ENCODE measurements at places on chromosomes 6 and 20.
A peak's percentile ranks its signal among the peaks of the same experiment; 100 is the strongest.

DNA sequence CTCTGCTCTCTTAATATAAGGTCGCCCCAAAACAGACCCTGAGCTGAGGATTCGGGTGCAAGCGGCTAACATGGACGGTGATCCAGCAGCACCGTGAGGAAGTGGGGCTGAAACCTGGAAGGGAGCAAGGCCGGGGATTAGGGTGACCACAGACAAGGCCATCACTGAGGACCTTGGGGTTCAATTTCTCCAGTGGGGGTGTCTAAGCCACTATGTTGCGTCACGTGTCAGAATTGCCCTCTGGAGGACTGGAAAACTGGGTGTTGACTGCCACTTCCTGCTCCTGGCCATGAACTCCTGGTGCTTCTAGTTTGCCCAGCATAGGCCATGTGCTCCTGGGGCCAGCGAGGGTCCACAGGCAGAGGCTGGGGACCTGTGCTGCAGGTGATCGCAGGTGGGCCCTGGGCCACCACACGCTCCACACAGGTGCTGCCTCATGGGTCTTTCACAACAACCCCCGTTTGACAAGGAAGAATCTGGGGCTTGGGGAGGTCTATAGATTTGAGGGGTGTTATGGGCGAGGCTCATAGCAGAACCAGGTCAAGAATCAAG lies 101.9 kb downstream of the CDH26 start:
- DNase-seq: no peak

GRCh38 chr20:37911261-37911660 lies 8.3 kb downstream of the VSTM2L start:
- no peak for DNase-seq

DNA sequence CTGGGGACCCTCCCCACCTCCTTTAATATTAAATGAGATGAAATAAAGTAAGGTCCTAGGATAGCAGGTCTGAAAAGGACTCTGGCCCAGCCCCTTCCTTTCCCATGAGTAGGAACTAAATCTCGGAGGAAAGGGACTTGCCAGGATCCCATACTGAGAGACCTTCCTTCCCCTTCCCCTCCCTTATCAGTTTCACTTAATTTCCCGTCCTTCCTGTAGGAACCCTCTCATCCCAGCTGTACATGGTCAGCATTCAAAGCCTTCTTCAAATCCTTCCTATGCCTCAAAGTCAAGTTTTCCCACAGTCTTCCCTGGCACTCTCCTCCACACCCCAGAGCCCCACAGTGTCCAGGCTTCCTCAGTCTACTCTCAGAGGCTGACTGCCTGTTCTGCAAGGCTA lies 71.3 kb upstream of the MYL9 start:
- DNase-seq: no peak

GRCh38 chr6:169984181-169985120 lies 233.0 kb downstream of the ERMARD start:
- DNase-seq: no peak

DNA sequence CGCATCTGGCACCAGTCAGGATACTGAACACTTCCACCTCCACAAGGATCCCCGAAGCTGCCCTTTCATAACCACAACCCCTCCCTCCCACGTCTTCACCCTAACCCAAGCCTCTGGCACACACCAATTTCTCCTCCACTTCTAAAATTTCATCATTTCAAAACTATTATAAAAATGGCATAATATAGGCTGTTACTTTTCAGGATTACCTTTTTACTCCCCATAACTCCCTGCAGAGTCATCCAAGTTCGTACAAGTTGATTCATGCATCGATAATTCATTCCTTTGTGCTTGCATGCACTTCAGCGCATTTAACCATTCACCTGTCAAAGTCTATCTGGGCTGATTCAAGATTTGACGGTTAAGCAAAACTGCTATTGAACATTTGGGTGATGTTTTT lies 30.6 kb upstream of the LY86 start:
- peak; percentile 49 for DNase-seq

- no peak for DNase-seq
These were observed 288.3 kb downstream of the NRN1 start for GRCh38 chr6:5718231-5718947.

DNA sequence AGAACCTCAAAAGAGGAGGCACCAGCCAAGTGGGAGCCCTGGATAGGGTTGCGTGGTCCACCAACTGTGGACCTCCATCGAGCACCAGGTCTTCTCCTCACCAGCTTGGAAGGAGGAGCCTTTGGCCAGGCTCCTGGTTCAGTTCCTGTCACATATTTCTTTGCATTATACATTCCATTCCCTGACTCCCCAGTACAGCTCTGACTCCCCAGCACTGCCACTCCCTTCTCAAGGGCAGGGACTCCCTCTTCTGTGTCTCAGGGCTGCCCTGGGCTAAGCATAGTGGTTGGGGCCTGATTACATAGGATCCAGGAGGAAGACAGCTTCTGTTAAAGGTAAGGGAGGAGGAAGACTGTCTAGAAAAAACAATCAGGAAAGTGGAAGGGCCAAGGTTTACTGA lies 91.1 kb downstream of the MRPL14 start:
- DNase-seq: no peak

DNA sequence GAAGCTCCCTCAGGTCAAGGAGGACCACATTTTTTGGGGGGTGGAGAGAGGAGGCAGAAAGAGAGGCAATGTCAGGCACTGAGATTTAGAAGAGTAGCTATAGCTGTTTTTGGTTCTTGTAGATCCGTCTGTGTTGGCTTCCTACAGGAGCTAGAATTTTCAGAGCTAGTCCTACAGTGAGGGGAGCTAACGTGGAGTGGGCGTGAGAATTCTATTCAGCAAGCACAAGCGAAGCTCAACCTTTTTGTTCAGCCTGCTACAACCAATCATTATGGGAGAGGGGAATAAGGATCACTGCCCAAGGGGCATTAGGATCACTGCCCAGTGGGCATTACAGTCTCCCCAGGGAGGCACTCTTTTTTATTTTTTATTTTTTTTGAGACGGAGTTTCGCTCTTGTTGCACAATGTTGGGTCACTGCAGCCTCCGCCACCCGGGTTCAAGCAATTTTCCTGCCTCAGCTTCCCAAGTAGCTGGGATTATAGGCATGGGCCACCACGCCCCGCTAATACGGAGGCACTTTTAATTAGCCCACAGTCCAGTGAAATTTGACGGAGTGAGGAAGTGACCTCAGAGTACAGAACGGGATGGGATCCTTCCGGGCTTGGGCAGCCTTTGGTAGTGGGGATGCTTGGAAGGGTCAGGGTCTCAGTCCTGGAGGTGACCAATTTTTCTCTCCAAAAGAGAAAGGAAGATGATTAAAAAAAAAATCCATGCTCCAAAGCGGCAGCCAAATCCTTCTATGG lies 1.1 kb upstream of the PANK2 start:
- no peak for DNase-seq

DNA sequence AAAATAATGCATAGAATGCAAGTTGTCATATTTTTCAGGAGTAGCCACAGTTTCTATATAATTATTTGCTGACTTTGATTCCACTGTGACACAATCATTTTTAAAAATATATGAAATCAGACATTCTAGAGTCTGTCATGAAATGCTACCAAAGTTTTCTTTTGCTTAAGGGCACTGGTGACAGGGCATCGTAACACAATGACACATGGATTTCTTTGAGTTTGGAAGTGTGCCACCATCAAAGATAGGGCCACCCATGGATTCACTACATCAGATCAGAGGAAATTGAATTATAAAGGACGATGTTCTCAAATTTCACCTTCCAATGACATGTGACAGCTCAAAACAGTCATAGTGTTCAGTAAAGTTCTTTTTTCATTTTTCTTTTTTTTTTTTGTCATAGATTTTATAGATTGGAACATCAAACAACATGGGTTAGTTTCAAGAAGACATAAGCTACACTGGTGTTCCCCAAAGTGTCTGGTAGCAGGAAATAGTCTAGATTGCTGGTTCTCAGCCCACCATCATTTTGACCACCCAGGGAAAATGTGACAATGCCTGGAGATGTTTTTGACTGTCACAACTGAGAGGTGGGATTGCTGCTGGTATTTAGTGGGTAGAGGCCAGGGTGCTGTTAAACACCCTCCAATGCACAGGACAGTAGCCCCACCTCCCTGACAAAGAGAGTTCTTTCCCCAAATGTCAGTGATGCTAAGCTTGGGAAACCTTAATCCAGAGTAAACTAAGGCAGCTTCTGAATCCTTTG lies 123.8 kb upstream of the DOK5 start:
- peak; percentile 44 for DNase-seq

- DNase-seq: no peak
These were observed 71.7 kb upstream of the ZMYND8 start for GRCh38 chr20:47428164-47428563.

DNA sequence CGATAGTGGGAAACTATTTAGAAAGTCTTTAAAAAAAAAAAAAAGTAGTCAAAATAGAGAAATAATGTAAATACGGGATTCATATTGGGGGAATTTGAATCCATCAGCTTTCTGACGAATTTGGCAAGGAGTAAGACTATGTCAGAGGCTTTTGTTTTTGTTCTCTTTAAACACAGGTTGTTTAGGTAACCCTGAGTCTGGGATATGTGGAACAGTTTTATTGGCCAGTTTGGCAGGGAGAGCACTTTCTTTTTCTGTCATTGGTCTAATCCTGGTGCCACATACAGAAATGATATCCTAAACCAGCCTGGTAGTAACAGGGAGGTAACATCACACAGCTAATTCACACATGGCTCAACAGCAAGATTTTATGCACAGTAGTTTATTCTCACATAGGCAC lies 27.7 kb downstream of the HAO1 start:
- DNase-seq: no peak

DNA sequence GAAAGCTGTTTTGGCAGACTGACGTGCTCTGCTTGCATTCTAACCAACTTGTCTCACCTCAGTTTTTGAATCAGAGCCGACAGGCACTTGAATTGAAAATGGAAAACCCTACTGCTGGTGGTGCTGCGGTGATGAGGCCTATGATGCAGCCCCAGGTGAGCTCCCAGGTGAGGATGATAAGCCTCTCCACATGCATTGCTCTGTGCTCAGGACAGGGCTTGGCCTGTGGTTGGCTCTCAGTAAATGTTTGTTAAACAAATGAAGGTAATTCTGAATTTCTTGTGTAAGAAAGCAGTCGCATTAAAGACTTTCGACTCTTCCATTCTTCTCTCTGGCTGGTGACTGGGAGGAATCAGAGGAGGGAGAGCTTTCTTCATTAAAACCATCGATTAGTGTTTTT lies 136.3 kb downstream of the SULF2 start:
- no peak for DNase-seq

DNA sequence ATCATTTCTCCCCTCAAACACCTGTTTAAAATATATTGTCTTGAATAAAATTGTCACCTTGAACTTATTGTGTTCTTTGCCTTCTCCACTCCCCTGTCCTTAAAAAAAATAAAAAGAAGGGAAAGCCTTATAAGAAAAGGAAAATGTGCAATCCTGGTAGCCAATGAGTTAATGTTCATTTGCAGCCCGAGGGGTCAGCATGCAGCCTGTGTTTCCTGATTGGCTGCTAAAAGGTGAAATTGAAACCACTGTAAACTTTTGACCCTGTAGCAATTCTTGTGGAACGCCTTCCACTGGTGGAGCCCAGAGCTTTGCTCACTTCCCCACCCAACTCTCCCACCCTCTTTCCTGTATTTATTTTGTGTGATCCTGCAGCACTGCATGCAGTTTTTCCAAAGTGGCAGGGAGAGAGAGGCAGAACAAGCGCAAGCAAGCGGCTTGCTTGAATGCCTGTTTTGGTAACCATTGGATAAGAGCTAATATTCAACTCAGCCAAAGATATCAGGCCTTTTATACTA lies 74.9 kb downstream of the NCOA3 start:
- peak; percentile 71 for DNase-seq

DNA sequence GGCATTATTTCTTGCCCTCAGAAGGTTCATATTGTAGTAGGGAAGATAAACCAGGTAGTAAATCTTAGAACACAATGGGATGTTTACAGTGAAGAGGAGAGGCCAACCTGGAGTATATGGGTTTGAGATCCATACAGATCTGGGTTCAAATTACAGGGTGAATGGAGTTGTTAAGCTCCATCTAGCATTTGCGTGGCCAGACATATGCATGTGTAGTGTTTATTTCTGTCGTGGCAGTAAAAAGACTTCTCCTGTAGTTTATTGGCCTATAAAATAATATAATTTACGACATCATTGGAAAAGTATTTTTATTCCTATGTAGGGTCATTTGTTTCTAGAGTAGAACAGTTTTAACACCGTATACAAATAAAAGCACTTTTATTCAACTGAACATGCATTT lies 25.2 kb upstream of the TULP4 start:
- no peak for DNase-seq

GRCh38 chr6:84119277-84119676 lies 85.7 kb downstream of the MRAP2 start:
- no peak for DNase-seq

GRCh38 chr20:2692036-2692885 lies at the start of gene EBF4:
EBF4 (plus strand) TSS chr20:2692780; CDS start chr20:2693646, 866 bp downstream.
- peak; percentile 76 for DNase-seq

DNA sequence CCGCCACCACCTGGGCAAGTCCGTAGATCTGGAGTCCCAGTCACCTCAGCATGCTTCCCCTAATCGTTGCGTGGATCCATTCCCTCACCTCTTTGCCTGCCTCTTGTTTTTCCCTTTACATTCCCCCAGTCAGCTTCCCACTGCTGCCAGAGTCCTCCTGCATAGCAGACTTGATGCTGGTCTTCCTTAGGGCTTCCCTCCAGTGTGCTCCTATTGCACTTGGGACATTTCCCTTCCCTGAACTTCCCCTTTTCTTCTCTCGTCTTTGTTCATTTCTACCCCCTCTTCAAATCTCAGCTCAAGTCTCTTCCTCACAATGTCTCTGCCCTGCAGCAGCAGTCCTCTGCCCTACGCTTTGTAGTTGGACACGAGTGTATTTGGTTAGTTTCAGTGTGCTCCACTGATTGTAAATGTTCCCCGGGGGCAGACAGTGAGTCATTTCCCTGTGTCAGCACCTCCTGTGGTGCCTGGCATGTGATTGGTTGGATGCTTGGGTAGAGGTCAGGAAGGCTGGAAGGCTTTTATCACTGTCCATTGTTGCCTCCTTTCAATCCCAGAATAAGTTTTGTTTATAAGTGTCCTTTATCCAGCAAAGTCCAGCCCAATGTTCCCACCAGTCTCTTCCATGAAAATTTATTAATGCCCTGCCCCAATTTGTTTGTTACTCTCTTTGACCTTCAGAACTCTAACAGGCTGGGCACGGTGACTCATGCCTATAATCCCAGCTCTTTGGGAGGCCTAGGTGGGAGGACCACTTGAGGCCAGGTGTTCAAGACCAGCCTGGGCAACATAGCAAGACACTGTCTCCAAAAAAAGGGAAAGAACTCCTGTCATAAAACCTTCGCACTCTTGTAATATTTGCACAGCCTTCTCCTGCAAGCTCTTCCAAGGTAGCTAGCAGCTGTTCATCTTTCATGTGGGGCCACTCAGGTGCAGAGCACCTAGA lies 38.3 kb downstream of the FAM120B start:
- DNase-seq: peak; percentile 62

GRCh38 chr6:34888874-34889555 lies at the start of gene ANKS1A:
ANKS1A (plus strand) TSS chr6:34889255; CDS start chr6:34889403, 148 bp downstream.
- peak; percentile 97 for DNase-seq

GRCh38 chr20:23745247-23745646 lies 5.5 kb downstream of the CST1 start:
- DNase-seq: no peak

GRCh38 chr6:35857853-35858252 lies 52.7 kb downstream of the LHFPL5 start:
- DNase-seq: no peak
